Left lobe of liver (tissue), 2 donors: ENCODE measurements at places on chromosomes 7 and 10. TPM values are rescaled to one million over a fixed set of nuclear protein-coding genes. Genes with fewer than 3 reads are reported as not detected.

The UTF1 gene
- not detected for total RNA-seq

GRCh38 chr10:48604991-48605508 is at the start of gene ARHGAP22:
ARHGAP22 (minus strand) TSS chr10:48605073; CDS start chr10:48604796, 277 bp downstream.
- DNase-seq: peak; percentile 42

- no peak for DNase-seq
Observed at GRCh38 chr10:26215935-26216584, 514 bp upstream of the GAD2 start.

The KLHDC10 gene
- 35.3 TPM for total RNA-seq

GRCh38 chr7:26103596-26103995 is 48.4 kb upstream of the NFE2L3 start:
- no peak for DNase-seq

DNA sequence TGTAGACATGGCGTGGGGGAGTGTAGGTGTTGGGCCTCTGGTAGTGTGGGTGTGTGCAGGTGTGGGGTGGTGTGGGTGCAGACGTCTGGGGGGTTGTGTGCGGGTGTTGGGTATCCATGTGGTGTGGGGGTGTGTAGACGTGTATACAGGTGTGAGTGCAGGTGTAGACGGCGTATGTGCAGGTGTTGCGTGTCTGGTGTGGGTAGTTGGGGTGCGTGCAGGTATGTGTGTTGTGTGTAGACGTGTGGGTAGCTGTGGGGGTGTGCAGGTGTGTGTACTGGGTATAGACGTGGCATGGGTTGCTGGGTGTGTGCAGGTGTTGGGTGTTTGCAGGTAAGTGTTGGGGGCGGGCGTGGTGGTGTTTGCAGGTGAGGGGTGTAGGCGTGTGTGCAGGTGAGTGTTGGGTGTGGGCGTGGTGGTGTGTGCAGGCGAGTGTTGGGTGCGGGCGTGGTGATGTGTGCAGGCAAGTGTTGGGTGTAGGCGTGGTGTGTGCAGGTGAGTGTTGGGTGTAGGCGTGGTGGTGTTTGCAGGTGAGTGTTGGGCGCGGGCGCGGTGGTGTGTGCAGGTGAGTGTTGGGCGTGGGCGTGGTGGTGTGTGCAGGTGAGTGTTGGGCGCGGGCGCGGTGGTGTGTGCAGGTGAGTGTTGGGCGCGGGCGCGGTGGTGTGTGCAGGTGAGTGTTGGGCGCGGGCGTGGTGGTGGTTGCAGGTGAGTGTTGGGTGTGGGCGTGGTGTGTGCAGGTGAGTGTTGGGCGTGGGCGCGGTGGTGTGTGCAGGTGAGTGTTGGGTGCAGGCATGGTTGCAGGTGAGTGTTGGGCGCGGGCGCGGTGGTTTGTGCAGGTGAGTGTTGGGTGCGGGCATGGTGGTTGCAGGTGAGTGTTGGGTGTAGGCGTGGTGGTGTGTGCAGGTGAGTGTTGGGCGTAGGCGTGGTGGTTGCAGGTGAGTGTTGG is 16.6 kb downstream of the GET4 start:
- no peak for DNase-seq

The GPER1 gene
- total RNA-seq: 29.8 TPM

The CAV2 gene
- total RNA-seq: 28.4 TPM

The HOGA1 gene
- total RNA-seq: 66.2 TPM

DNA sequence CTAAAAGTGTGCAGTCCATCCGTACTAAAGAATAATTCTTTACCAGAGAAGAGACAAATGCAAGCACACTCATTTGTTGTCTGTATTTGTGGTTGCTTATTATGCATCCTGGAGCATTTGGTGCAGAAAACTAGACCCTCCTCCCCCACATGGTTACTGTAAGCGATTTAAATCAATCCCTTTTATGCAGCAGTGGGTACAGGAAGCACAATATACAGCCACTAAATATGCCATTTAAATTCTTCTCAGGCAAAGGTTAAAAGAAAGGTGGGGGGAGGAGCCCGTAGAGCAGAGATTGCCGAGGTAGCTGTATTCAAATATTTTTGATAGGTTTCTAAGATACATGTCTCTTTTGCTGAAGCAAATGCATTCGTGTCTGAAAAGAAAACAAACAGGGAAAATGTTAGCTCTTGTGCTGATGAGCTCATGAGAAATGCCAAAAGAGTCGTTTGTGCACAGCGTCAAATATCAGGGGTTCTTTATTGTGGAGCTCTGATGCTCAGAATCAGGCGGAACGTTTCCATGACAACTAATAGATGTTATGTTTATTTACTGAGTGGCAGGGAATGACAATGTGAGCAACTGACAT is 131.3 kb upstream of the NPVF start:
- no peak for DNase-seq

The KLLN gene
- 0.68 TPM for total RNA-seq

The NKX2-3 gene
- total RNA-seq: 0.08 TPM

- DNase-seq: peak; percentile 63
Observed at GRCh38 chr7:22864855-22865601, 42.4 kb upstream of the TOMM7 start.
